NB4 (cell line): ENCODE measurements at places on chromosomes 3 and 15.

DNA sequence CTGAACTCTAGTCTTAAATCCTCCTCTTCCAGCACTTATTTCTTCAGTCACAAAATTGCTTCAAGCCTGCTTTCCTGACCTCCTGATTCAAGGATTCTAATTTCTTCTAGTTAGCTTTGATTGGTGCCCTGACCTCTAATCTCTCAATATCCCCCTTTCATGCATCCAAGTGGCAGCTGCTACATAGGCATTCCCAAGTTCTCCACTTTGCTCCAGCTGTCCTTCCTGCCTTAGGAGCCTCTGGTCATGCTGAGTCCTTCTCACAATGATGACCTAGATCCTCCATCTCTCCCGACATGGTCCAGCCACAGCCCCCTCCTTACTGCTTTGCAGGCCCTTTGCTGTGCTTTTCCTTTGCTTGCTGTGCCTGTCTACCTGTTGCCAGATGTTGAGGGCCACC is 347.8 kb upstream of the C2CD4B start:
- DNase-seq = no peak

GRCh38 chr15:73637527-73637926 is 4.3 kb upstream of the NPTN start:
- no peak for DNase-seq

DNA sequence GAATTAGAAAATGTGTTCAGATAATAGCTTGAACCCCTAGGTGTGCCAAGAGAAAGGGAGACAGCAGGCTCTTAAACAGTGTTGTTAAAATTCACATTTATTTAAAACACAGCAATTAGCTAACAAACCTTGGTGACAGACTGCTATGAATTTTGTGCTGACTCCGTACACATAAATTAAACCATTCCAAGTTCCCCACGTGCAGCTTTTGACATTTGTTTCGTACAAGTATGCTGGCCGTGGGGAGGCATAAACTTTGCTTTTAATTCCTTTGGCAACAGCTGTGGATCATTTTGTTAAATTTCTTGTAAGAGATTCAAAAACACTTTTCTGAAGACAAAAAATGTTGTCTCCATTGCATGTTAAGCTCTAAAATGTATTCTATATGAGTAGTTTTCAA is 465.3 kb downstream of the FGF12 start:
- DNase-seq = no peak

- DNase-seq = peak; percentile 35
Measured at GRCh38 chr15:57421551-57421950, 45.2 kb downstream of the CGNL1 start.

DNA sequence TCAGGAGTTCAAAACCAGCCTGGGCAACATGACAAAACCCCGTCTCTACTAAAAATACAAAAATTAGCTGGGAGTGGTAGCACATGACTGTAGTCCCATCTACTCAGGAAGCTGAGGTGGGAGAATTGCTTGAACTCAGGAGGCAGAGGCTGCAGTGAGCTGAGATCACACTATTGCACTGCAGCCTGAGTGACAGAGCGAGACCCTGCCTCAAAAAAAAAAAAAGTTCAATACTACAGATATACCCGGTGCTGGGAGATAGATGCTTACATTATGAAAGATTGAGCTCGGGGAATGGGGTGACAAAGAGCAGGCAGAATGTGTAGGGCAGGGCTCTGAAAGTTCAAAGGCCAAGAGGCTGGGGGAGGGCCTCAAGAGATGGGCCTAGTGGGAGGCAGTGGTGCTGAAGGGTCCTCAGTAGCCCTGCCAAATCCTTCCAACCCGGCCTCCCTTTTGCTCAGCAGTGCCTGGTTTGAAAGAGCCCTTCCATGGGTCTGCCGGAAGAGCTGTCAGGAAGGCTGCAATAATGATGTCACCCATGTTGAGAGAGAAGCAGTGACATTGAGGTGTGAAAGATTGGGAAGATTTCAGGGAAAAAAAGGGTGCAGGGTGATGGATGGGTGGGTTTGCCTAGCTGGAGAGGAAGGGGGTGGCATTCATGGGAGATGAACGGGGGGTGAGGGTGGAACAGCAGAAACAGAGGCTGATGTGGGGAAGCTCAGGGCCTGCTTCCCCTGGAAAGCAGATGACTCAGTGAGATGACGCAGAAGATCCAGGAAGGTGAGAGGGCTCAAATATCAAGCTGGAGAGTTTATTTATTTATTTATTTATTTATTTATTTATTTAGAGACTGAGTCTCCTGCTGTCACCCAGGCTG is 20.0 kb upstream of the IREB2 start:
- DNase-seq = no peak

DNA sequence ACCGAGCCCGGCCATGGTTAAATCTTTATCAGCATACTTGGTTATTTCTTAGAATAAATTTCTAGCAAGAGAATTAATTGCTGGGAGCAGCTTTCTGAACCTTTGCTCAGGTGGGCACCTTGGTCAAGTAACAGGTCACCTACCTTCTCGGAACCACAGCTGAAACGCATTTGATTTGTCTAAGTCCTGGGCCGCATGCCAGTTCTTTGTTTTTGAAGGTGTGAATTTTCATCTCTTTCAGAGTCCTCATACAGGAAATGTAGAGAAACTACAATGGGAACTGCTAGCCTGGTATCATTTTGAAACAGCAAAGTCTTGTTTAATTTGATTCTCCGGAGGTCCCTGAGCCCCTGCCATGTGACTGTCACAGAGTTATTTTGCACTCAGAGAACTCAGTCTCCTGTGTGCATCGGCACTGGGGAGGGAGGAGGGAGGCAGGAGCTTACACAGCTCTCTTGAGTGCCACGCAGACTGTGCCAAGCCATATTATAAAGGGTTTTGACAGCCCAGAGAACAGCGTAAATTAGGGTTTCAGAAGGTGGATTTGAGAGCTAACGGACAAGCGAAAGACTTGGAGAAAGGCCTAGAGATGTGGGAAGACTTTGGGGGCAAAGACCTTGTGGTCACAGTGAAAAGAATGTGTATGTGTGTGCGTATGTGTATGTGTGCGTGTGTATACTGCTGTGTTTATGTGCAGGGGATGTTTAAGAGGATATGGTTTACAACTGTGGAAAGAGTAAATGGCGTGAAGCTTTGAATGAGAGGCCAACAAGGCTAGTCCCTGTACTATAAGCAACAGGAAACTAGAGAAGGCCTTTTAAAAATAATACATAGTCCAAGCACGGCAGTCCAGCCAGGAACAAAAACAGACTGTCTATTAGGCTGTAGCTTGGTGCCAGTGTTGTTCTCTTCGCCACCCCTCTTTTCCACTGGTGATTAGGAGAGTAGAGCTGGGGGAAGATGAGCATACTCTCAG is 61.8 kb upstream of the ATP13A3 start:
- DNase-seq = no peak

- no peak for DNase-seq
Measured at GRCh38 chr3:58514405-58514804, 22.5 kb downstream of the KCTD6 start.

DNA sequence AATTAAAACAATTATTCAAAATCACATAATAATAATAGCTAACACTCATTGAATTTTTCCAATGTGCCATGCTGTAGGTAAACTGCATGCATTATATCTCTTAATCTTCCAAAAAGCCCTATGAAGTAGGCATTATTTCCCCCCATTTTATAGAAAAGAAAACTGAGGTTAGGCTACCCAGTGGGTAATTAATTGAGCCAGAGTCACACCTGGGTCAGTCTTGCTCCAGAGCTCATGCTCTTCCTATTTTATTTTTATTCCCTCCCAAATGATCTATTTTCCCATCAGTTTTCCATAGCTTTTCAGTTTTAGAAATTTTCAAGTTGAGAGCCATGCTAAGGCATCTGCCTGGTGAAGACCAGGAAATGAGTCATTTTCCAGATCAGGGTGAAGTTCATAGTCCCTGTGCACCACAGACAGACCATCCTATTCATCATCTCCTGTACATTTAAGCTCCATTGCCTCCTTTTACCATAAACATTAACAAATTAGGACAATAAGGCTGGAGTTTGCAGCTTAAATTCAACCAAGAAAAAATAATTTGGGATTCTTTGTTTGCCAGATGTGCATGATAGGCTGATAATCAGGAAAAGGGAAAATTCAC is 417.3 kb downstream of the OTOL1 start:
- DNase-seq = no peak

DNA sequence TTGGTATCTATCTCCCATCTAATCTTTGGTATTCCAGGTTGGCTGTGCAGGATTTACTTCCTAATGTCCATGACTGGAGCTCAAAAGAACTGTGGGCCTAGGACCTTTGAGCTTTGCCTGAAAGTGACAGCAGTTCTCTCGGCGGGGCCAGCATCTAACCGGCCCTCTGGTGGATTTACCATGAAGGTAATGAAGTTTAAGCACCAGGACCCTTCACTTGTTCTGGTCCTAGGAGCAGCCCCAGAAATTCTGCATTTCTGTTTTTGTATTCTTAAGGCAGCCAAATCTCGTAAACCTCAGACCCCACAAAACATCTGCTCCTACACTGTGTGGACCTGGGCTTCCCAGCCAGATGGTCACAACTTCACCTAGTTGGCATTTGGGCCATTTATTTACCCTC is 13.0 kb downstream of the CALML4 start:
- no peak for DNase-seq

DNA sequence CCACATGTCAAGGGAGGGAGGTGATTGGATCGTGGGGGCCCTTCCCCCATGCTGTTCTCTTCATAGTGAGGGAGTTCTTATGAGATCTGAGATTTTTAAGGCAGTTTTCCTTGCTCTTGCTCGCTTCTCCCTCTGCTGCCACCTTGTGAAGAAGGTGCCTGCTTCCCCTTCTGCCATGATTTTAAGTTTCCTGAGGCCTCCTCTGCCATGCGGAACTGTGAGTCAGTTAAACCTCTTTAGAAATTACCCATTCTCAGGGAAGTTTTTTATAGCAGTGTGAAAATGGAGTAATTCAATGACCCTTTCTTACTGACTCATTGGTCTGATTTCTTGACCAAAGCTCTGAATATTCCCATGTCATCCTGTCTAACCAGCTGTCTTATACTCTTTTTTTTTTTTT is 484.4 kb upstream of the TPRG1 start:
- DNase-seq = no peak

GRCh38 chr15:40329804-40330203 is 6.3 kb downstream of the INAFM2 start:
- no peak for DNase-seq

- DNase-seq = peak; percentile 39
Measured at GRCh38 chr3:10515396-10515795, 10.0 kb upstream of the ATP2B2 start.

- no peak for DNase-seq
Measured at GRCh38 chr3:192031941-192032340, 571.0 kb downstream of the PYDC2 start.

GRCh38 chr15:51841406-51842040 is 12.1 kb downstream of the TMOD3 start:
- peak; percentile 20 for DNase-seq

DNA sequence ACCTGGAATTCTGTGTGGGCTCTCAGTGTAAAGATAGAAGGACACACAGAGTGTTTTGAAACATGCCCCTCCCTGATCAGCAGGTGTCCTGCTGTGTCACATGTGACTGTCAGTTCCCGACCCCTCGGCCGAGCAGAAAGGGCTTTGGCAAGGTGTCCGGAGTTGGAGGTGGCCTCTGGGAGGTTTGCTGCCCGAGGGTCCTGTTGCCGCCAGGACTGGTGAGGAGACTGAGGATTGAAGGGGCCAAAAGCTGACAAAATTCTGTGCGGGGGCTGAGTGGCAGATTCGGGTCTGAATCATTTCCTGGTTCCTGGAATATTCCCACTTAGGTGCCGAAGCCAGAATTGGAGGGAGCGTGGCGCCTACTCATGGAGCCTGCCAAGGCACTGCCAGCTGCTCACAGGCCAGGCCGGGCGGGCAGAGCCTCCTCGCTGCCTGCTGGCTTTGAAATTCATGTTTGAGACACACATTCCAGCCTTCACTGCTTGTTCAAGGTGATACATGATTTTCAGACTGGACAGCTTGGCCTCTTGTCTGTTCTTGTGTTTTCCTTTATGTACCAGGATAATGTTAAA is 83.8 kb downstream of the APBA2 start:
- DNase-seq = no peak

GRCh38 chr3:55489798-55490132 is 2.7 kb upstream of the WNT5A start:
- DNase-seq = no peak

- peak; percentile 65 for DNase-seq
Measured at GRCh38 chr15:74414603-74415338, 19.0 kb downstream of the SEMA7A start.

DNA sequence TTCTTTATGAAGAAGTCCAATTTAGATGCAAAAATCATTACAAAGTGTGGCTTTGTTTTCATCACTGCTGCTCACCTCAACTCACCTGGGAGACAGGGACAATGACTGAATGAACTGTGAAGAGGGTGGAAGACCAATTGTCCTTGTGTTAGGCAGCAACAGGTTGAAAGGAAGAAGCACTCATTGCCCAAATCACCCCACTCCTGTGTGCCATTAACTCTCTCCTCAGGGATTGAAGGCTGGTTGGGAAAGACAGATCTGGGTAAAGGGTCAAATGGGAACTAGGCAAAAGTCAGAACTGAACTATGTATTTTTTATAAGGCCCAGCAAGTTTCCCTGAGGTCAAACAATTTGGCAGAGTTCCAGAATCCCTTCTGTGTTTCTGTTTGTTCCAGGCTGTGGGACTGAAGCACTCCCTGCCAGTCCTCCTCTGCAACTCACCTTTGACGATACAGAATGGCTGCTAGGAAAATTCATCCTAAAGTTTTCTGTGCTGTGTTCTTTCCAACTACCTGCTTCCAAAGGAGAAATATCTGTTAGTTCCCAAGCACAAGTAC is 68.6 kb upstream of the CCDC39 start:
- DNase-seq = no peak

- DNase-seq = no peak
Measured at GRCh38 chr3:51962854-51963530, 4.3 kb downstream of the PCBP4 start.

DNA sequence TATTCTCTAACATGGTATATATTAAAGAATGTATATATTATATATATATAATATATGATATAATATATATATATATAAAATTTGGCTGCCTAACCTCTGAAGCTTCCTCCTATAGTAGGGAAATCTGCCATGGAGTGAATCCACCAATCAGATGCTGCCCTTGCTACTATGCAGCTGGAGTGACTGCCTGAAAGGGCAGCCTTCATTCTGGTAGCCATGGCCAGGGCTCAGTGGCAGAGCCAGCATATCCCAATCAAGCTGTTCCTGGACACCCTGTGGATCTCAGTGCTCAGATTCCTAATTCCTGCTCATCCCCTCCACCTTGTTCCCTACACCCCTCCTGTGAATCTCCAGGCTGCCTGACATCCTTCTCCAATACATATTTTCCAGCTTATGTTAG is 2.2 kb upstream of the SH3GL3 start:
- no peak for DNase-seq

DNA sequence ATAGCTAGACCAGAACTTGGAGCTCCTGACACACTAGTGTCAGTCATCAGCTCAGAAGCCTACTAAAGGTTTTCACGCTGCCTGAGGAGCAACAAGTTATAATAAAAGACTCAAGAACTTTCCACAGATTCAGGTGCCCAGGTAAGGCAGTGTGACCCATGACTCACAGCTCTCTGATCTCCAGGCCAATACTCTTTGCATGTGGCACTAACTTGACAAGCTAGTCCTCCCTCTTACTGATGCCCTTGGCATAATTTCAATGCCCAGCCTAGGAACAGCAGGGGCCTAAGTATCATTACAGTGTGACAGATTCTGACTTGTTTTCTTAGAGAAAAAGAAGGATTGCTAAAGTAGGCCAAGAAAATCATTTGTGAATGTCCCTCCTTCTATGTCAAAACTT is 38.4 kb downstream of the MEIS2 start:
- DNase-seq = no peak
